GM19239 (cell line): ENCODE measurements at places on chromosomes 4 and X.

- no peak for DNase-seq
These were observed 104.4 kb downstream of the STIM2 start for GRCh38 chr4:26964994-26965393.

- DNase-seq, result no peak
These were observed 252.9 kb downstream of the CRLF2 start for GRCh38 chrX:959595-959994.

DNA sequence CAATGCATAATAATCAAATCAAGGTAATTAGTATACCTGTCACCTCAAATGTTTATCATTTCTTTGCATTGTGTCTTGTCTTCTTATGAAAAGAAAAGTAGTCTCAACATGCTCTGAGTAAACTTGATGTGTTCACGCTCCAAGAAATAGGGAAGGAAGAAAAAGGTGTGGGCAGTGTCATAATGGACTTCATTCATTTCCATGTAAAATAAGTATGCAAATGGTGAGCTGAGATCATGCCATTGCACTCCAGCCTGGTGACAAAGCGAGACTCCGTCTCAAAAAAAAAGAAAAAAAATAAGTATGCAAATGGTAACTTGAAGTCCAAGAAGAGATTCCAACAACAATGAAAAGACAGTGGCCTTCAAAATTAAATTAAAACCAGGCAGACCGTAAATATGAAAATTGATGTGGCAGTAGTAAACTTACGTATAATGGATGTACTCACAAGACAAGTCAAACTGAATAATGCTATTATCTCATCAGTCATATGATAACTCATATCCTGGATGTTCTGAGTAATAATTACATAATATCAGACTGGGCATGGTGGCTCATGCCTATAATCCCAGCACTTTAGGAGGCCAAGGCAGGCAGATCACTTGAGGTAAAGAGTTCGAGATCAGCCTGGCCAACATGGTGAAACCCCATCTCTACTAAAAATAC, 6.0 kb upstream of the CWH43 start:
- no peak for DNase-seq

DNA sequence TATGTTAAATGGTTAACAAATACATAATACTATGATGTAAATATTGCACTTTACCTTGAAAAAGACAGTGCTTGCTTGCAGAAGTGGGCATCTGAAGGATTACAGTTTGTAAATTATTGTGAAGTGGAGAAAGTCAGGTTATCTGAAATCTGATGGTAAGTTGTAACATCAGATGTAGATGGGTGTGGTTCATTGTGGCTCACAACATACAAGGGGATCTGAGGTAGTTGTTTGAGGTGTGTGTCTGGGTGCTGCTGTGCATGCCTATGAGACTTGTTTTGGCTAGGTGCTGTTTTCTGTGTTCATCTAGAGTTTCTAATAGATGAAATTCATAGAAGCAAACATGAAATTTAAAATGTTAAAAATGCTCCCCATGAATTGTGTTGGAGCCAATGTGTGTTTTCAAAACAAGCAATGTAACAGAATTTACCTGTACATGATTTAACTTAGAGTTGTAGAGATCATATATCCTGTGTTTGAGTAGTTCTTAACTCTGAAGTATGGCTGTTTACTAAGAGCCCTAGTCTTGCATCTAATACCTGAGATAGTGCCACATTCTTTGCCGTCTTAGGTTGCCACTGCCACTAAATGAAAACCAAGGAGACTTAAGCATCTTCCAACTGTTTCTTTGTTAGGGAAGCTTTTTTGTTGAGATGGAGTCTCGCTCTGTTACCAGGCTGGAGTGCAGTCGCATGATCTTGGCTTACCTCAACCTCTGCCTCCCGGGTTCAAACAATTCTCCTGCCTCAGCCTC, 11.9 kb upstream of the NDUFC1 start:
- DNase-seq, result no peak

- DNase-seq, result no peak
These were observed 6.0 kb downstream of the PLXNB3 start for GRCh38 chrX:153769865-153770600.

GRCh38 chr4:181541396-181541795, 701.8 kb upstream of the TENM3 start:
- no peak for DNase-seq

GRCh38 chr4:26206339-26206738, 114.5 kb upstream of the RBPJ start:
- no peak for DNase-seq

DNA sequence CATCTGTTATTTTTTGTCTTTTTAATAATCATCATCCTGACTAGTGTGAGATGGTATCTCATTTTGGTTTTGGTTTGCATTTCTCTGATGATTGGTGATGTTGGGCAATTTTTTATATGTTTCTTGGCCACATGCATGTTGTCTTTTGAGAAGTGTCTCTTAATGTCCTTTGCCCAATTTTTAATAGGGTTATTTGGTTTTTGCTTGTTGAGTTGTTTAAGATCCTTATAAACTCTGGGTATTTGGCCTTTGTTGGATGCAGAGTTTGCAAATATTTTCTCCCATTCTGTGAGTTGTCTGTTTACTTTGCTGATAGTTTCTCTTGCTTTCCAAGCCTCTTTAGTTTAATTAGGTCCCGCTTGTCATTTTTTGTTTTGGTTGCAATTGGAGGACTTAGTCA, 152.1 kb upstream of the MED14 start:
- no peak for DNase-seq

DNA sequence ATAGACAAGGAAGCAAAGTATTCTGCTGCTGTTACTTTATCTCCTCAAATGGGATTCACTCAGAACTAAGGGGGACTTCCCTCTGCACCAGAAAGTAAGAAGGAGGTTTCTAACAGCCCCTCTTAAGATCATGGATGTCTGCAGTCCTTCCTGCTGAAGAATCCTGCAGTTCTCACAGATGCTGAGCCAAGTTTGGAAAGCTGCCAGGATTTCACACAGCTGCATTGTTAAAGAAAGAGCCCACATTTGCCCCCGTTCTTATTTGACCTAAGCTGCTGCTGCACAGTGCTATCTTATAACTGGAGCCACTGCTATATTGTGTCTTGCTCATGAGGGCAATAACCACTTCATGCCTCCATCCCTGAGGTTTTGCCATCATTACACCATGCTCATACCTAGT, 81.1 kb downstream of the FAAH2 start:
- no peak for DNase-seq

GRCh38 chr4:93237521-93237920, 591.0 kb upstream of the ATOH1 start:
- no peak for DNase-seq

DNA sequence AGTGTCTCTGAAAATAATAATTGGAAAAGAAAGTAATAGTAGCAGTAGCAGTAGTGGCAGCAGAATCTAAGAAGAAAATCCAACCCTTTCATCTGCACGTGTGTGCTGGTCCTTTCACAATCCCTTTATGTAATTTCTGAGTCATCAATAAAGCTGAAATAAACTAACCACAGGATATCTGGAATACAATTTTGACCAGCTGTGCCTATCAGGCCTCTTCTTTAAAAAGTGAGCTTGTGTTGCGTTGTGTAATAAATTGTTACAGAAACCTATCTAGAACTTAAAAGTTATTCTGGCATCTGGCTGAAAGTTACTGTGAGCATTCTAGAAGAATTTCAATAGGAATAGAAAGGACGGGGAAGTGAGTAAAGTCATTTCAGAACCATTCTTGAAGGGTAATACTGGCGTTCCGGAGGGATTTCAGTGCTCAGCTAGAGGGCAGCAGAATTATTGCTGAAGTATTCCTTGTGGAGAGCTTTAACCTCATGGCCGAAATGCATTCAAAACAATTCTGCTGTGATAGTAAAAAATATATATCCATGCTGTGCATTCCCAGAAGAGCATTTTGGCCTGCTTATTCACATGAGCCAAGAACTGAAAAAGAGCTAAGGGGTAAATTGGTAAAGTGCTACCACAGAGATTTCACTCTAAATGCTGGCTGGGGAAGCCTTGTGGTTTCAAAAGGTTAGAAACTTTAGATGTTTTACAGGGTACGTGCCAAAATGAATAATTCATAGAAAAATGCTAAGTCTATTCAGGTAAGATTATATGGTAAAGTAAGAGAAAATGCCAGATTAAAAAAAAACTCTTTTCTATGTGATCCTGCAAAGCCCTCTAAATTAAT, 260.6 kb downstream of the NKX6-1 start:
- no peak for DNase-seq

DNA sequence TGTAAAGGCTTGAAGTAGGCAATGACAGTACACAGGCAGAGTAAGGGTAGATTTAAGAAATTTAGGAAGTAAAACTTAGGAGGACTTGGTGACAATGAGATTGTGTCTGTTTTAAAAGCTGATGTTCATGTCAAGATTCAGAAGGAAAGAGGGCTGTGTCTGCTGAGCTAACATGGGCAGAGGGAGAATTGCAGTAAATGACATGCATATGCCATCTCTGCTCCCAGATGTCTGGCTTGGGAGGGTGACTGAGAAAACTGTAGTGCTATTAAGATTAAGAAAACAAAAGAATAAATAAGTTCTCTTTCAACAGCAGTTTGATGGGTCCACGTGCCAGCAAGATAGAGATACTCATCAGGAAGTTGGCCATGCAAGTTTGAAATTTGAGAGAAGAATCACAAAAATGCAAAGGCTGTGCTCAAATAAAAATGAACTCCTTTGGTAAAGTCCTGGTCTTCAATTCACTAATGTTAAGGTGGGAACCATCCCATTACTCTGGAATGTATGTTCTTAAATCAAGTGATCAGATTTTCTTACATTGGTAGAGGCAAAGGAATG, 7.2 kb downstream of the NFXL1 start:
- DNase-seq, result no peak

GRCh38 chr4:145939856-145940255, 1.2 kb upstream of the ZNF827 start:
- no peak for DNase-seq

DNA sequence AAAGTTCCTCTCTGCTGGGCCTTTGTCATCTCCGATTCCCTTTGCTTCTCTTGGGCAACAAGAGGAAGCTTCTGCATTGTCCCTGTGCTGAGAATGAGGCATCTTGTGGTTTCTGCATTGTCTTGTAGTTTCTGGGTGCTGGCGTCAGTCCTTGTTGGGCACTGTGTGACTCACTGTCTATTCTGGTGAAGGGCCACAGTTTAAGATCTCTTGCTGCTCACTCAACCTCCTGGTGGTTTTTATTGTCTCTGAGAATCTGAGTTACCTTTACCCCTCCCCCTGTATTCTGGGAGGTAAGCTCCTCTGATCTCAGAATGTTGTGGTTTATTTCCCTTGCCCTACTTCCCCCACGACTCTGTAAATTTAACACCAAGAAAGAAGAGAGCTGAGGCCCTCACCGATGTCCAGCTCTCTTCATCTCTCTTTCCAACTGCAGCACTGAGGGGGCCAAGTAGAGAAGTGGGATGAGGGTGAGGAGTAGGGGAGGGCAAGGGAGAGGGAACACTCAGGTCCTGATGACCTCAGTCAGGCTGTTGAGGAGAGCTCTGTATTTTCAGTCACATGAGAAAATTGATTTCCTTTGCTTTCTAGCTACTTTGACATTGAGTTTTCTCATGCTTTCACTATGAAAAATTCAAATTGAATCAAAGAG, 441.6 kb upstream of the PITX2 start:
- no peak for DNase-seq

GRCh38 chr4:15918484-15919129, 19.9 kb downstream of the FGFBP1 start:
- DNase-seq, result no peak

DNA sequence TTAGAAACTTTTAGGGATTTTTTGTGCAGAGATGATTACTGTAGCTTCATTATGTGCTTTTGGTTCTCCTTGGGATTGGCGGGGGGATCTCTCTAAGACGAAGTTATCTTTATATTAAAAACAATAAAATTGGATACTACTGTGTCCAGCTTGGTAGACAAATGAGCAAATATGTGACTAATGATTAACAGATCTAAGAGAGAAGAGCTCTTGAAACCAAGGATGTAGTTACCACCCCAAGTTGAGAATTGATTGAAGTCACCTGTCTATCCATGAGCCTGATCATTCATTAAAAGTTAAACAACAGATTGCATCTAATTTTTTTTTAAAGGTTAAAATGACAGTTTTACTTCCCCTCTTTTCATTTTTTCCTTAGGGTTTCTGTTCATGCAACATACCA, 8.7 kb downstream of the PAICS start:
- DNase-seq, result no peak

- no peak for DNase-seq
These were observed 194.0 kb downstream of the PDGFRA start for GRCh38 chr4:54423066-54423465.

DNA sequence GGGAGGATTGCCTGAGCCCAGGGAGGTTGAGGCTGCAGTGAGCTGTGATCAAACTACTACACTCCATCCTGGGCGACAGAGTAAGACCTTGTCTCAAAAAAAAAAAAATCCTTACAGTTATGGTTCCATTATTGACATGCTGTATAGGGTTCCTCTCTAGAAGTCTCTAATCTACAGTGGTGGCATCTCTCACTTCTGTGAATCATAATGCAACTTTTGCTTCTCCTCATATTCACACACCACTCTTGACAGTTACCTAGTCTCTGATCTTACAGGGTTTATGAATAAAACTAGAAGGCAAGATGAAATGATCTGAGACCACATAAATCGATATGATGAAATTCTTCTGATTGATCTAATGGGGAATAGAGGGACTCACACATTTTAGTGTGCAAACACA, 40.6 kb downstream of the DOCK11 start:
- no peak for DNase-seq

GRCh38 chrX:24682739-24683432, 10.8 kb upstream of the POLA1 start:
- no peak for DNase-seq

GRCh38 chr4:166519774-166520173, 646.7 kb downstream of the TLL1 start:
- DNase-seq, result no peak

GRCh38 chrX:109704563-109704962, 28.5 kb downstream of the ACSL4 start:
- DNase-seq, result no peak

- DNase-seq, result no peak
These were observed 362.6 kb upstream of the PPP1R2C start for GRCh38 chrX:43140582-43140981.
